ENCODE measurements at places on chromosomes 2 and 18.

- DNase-seq: no peak
Measured at GRCh38 chr18:74395648-74396154, 61.4 kb downstream of the DIPK1C start.

- peak; percentile 100 for DNase-seq
Measured at GRCh38 chr2:215698566-215698965, 262.7 kb upstream of the FN1 start.

DNA sequence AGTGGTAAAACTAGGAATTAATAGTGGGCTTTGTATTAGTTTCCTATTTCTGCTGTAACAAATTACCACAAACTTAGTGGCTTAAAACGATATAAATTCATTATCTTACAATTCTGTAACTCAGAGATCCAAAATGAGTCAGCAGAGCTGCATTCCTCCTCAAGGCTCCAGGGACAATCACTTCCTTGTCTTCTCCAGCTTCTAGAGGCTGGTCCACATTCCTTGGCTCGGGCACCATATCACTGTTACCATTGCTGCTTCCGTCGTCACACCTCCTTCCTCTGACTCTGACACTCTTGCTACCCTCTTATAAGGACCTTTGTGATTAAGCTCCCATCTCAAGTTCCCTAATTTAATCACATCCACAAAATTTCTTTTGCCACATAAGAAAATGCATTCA, 567.8 kb upstream of the KLHL29 start:
- peak; percentile 37 for DNase-seq

GRCh38 chr18:25177631-25178030, 174.3 kb downstream of the ZNF521 start:
- DNase-seq: no peak

DNA sequence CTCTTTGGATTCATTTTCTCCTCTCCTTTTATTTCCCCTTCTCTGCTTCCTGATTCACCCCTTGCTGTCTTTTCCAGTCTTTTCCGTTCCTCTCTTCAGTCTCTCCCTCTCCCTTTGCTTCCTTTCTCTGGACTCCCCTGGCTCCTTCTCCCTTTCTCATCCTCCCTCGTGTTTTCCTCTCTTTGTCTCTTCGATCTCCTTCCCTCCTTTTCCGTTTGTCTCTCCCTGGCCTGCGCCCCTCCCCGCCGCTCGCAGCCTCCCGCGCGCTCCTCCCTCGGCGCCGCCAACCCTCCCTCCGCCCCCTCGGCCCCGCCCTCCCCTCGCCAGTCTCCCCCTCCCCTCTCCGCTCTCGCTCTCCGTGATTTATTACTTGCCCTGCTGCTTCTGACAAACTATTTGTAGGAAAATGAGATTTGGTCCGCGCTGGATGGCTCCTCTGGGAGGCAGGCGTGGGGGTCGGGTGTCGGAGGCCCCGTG, 46.0 kb upstream of the PAX8 start:
- peak; percentile 85 for DNase-seq

- DNase-seq: no peak
Measured at GRCh38 chr2:10919410-10919770, 7.7 kb downstream of the KCNF1 start.

GRCh38 chr2:125296742-125297141, 1271.7 kb downstream of the CNTNAP5 start:
- no peak for DNase-seq

DNA sequence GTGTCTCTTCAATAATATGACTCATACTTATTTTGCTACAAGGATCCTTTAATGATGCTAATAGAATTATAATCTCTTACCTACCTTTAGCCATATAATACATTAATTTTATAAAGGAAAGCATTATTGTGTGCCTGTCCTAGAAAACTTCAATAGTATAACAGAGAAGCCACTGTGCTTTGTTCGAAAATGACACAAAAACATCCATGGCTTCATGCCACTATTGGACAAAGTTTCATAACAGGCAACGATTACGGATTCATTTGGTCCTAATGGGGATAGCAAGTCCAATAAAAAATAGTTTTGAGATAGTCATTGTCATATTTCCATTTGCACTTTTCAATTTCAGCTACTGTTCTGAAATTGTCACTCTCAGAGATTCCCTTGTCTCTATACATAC, 52.5 kb upstream of the CCDC150 start:
- no peak for DNase-seq

GRCh38 chr18:23684515-23685197, 4.6 kb upstream of the LAMA3 start:
- peak; percentile 59 for DNase-seq

DNA sequence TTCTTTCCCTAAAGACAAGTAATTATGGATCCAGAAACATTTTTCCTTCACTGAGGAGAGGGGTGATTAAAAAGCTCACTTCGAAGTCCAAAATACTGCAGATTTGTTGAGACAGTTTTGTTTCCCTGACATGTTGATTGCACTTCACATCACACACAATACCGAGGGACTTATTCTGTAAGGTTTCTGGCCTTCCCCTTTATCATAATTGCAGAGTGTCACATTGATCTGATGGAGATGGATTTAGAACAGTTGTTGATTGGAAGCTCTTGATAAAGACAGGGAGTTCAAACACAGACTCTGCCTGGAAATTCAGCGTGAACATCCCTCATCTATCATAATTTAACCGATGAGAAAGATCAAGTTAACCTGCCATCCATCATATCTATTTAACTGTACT, 163.6 kb downstream of the PTPRM start:
- no peak for DNase-seq

DNA sequence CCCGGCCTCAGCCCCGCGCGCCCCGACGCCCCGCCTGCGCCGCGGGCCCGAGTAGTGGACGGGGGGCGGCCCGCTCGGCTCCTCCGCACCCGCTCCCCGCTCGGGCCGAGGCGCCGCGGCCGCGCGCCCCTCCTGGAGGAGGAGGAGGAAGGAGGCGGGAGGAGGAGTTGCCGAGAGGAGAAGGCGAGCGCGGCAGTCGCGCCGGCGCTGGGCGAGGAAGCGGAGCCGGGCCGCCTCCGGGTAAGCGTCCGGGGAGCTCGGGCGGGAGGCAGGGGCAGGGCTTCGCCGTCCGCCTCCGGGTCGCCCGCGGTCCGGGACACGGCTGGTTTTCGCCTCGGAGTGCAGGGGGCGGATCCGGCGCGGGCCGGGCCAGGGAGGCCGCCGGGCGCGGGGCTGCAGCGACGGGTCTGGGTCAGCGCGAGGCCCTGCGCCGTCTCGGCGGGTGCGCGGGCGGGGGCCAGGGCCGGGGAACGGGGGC, at the start of gene SOCS6:
Gene SOCS6, plus strand, starts transcription at position 195 of the 478 bp plus-strand sequence. CDS start 35,624 bp downstream, outside the sequence.
- DNase-seq: peak; percentile 77

- peak; percentile 9 for DNase-seq
Measured at GRCh38 chr2:14756122-14756541, 123.6 kb downstream of the LRATD1 start.

DNA sequence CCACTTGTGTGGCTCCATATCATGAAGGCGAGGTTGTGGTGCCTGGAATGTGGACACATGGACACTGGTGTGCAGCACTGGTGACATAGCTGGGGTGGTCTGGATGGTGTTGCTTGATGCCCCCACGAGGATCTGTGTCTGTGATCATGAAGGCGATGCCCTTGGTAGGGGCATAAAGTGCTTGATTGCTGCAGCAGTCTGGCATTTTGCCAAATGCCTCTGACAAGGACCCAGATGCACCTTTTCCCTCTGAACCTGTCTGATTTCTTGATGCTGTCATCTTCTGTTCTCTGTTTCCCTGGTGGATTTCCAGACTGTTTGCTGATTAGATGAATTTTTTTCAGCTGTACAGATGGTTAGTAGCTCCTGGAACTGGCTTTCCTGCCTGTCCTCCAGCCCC, 752.0 kb upstream of the HS6ST1 start:
- DNase-seq: no peak

DNA sequence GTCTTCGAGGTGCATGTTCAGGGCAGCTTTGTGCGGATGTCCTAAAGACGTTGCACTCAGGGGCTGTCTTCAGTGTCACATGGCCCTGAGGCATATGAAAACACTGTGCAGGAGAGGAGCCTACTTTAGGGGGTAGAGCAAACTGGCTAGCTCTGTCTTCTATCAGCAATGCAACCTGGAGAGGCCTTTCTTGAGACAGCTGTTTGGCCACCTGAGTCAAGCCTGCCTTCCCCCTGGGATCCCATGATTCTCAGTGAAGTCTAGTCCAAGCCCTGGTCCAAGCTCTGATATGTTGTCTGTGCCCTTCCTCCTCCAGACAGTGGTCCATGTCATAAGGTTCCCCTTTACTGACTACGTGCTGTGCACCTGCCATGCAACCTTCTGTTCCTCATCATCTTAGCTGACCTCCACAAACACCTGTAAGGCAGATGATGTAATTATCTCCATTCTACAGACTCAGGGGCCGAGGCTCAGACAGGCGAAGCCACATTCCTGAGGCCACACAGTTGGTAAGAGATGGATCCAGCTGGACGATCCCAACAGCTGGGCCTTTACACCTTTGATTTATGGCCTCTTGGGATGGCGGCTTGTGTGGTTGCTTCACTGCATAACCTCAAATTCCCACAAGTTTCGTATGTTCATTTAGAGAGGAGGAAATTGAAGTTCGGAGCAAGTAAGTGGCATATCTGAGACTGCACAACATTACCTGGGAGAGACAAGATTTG, 109.9 kb downstream of the COPS8 start:
- DNase-seq: no peak

DNA sequence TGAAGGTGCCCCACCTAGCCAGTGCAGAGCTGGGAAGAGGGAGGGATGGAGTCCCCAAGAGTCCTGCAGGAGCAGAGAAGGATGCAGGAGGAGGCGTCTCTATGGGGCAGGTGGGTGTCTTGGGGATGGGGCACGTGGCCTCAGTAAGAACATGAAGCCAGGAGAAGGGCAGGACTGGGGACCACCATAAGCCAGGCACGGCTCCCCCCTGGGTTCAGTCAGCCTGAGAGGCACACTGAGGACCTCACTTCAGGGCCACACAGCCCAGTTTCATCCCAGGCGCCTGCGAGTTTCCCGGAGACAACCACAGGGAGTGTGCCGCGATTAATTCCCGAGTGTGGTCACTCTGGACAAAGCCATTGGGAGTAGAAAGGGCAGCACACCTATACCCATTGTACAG, 120.3 kb downstream of the GYPC start:
- DNase-seq: no peak

DNA sequence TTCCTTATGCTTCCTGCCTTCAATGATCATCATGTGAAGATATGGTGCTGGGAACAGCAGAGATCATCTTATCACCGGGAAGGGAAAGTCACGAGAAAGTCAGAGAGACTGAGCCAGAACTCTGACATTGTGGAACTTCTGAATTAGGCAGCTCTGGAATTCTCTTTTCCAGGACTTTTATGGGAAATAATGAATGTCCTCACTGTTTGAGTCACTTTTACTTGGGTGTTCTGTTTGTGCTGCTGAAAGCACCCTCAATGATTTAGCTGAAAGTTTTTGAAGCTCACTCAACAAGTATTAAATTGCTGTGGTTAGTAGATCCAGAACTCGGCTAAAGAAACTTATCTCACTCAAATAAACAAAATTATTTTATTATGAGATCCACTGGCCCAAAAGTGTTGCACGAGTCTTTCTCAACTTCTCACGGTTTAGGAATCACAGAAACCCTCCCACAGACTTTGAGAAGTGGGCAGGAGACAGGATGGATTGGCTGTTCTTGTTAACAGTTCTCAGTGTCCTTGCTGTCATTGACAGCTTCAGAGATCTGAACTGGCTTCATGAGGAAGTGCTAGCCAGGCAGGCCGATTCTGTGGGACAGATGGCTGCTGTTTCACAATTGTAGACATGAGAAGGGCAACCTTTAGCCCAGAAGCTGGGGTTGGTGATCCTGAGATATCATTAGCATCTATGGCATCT, 26.4 kb upstream of the ATRAID start:
- peak; percentile 87 for DNase-seq

- no peak for DNase-seq
Measured at GRCh38 chr2:129935118-129935517, 44.3 kb upstream of the RAB6C start.

GRCh38 chr18:58943896-58944295, 79.2 kb downstream of the ZNF532 start:
- DNase-seq: no peak

DNA sequence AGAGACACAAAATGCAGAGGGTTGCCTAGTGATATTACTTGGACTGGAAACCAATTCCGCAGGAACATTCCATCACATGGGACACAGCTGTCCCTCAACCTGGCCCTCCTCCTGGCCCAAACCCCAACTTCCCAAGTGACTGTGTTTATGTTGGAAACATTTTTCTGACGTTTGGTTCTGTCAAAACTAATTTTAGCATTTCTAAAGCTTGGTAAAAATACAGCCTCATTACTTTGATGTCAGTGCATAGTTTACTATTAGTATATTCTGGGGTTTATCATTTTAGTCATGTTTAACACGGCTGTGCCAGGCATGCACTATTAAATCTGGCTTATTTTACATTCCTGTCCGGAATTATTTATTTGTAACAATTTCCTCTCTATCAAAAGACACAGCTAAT, 69.9 kb downstream of the GLI2 start:
- DNase-seq: no peak

GRCh38 chr2:23376972-23377371, 8.0 kb upstream of the KLHL29 start:
- DNase-seq: peak; percentile 24

DNA sequence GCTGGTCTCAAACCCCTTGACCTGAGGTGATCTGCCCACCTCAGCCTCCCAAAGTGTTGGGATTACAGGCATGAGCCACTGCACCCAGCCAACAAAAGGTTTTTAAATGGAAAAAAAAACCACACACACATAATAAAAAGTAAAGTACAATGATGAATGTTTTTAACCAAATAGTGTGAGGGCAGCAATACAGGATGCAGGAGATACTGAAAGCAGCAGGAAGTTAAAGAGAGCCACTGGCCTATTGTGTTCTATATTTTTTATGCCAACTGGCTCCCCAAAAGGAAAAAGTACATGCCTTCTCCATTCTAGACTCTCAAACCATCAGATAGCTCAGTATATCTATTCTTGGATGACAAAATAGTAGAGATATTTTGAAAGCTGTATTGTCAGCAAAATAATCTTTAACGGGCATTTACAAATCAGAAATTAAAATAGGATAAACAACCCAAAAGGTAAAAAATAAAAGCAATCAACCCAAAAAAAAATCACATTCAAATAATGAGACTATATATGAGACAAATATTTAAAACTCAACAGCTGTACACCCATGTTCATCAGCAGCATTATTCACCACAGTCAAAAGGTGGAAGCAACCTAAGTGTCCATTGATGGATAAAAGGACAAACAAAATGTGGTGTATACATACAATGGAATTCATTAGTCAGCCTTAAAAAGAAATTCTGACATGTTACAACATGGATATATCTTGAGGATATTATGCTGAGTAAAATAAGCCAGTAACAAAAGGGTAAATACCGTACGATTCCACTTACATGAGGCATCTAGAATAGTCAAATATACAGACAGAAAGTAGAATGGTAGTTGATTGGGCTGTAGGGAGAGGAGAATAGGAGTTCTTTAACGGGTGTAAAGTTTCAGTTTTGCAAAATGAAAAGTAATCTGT, 26.2 kb downstream of the GPATCH11 start:
- DNase-seq: no peak

DNA sequence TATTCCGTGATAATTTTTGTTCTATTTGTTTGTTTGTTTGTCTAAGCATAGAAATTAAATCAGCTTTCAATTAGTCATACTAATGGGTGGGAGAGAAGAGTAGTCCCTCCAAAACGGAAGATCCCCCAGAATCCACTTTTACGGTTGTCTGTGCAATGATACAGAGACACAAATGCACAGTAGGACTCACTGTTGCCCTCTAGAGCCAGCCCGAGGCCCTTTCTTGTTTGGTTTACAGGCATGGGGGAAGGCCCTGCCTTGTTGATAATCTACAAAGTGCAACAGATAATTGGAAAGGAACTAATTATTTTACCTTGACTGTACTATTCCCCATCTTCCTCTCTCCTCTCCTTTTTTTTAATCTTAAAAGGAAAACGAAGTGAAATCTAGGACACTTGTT, 121.1 kb downstream of the ACOXL start:
- DNase-seq: peak; percentile 26
